ENCODE measurements at places on chromosomes 2 and 18.

DNA sequence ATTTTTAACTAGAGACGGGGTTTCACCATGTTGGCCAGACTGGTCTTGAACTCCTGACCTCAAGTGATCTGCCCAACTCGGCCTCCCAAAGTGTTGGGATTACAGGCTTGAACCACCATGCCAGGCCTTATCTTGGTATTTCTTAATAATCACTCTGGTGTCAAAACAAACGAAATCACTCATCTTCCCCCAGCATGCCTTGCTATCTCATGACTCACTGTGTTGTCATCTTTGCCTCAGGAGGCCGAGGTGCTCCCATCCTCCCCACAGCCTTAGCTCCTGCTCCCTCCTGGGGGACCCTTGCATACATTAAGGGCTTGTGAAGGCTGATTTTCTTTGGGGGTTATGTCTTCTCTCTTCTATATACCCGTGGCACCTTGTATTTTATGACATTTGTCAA lies 250.1 kb upstream of the DPP10 start:
- no peak for DNase-seq

GRCh38 chr2:104368089-104368488 lies 485.8 kb upstream of the POU3F3 start:
- no peak for DNase-seq

GRCh38 chr2:66189553-66189952 lies 245.4 kb upstream of the MEIS1 start:
- no peak for DNase-seq

GRCh38 chr18:59661891-59662701 lies 35.1 kb downstream of the CCBE1 start:
- no peak for DNase-seq

GRCh38 chr2:166337932-166338331 lies 37.8 kb downstream of the SCN9A start:
- no peak for DNase-seq

GRCh38 chr2:19711470-19712372 lies 190.1 kb downstream of the TTC32 start:
- no peak for DNase-seq

- no peak for DNase-seq
Observed at GRCh38 chr2:192571636-192572035, 376.9 kb upstream of the TMEFF2 start.

GRCh38 chr2:182259629-182260150 lies 167.1 kb downstream of the PDE1A start:
- DNase-seq, result no peak

DNA sequence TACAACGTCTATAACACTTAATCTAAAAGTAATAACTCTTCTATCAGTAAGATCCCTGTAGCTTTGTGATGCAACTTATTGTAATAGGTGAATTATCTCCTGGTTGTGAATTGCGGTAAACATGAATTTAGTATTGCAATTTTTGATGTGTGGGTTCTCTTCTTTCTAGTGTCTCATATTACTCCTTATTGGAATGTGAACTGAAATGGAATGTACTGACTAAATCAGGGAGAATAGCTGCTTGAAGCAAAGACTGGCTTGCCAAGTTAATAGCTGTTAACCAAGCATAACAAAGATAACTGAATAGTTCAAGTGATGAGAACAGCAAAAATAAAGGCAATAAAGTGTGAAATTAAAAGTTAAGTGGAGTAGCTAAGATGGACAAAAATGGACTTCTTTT lies 60.5 kb upstream of the TFPI start:
- no peak for DNase-seq

DNA sequence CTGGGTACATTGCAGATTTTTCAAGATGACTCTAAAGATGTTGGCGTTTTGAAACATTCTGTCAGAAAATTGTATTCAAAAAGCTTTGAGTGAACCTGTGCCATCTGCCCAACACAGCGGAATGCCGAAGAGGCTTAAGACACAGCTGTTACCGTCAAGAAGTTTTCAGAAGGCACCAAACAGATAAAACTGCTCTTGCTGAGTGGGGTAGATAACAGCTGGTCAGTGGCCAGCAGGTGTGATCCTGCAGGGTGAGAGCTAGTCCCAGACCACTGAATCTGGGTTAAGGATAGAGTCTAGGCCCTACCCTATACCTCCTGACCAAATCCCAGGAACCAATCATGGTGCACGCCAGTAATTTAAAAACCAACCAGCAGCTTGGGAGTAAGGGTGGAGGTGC lies 60.5 kb upstream of the B3GNT7 start:
- no peak for DNase-seq

- DNase-seq, result no peak
Observed at GRCh38 chr2:158411748-158412147, 44.8 kb downstream of the CCDC148 start.

Data from SHP77 treated with DMSO at 0.1 percent for 48 hours (cell line).